Right lung (tissue), 10 donors: ENCODE measurements at places on chromosomes 3 and 15.
A peak's percentile ranks its signal among the peaks of the same experiment; 100 is the strongest.

DNA sequence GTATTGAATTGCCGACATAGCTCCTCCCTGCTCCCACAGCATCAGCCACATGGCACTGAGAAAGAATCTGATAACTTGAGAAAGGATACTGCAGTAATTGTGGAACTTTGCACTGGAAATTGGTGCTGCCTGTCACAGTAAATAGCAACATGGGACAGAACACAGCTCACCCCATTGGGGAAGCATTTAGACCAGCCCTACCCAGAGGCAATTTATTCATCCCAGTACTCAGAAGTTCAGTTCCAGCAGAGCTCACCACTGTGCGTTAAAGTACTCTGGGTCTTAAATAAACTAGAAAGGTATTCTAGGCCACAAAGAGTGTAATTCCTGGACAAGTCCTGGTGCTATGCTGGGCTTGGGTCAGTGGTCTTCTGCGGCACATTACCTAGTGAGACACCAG is 347.1 kb downstream of the PYDC2 start:
- DNase-seq: no peak

DNA sequence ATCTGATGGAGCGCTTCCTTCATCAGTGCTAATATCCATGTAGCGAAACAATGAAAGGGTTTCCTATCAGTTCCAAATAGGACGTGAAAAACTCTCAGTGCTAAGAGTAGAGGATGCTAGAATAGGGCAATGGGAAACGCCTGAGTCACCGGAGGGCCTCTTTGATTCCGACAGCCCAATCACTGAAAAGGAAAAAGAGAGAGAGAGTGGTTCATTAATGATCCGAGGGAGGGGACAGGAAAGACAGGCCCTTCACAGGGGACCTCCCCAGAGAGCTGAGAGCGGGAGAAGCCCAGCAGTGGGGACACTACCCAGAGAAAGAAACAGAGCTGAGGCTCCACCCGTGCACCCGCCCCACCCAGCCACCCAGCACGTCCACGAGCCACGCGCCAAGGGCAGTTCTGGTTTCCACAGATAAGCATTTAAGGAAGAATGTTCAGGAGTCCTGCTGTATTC is 76.9 kb downstream of the RPN1 start:
- DNase-seq: no peak

DNA sequence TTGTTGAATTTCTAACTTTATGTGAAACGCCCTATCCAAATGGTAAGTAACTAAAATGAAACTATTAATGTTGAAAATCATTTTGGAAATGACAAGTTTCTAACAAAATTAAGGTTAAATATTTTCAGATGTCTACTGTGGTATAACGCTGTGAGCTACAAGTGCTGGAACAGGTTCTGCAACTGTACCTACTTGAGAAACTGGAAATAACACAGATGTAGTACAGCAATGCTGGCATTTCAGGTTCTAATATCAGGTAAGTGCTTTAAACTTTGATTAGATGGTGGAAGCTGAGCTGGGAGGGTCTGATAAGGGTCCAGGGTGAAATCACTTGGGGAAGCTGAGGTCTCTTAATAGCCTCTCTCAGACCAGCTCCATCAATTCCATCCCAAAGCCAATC is 315.1 kb downstream of the STXBP5L start:
- peak; percentile 38 for DNase-seq

DNA sequence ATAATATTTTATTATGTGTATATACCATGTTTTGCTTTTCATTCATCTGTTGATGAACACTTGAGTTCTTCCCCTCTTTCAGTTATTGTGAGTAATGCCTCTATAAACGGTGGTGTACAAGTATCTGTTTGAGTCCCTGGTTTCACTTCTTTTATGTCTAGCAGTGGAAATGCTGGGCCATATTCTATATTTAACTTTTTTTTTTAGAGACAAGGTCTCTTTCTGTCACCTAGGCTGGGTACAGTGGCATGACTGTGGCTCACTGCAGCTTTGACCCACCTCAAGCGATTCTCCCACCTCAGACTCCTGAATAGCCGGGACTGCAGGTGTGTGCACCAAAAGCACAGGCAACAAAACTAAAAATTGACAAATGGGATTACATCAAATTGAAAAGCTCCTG is 19.9 kb downstream of the GOLM2 start:
- no peak for DNase-seq

- DNase-seq: no peak
Observed at GRCh38 chr15:69926006-69926405, 171.7 kb downstream of the TLE3 start.

DNA sequence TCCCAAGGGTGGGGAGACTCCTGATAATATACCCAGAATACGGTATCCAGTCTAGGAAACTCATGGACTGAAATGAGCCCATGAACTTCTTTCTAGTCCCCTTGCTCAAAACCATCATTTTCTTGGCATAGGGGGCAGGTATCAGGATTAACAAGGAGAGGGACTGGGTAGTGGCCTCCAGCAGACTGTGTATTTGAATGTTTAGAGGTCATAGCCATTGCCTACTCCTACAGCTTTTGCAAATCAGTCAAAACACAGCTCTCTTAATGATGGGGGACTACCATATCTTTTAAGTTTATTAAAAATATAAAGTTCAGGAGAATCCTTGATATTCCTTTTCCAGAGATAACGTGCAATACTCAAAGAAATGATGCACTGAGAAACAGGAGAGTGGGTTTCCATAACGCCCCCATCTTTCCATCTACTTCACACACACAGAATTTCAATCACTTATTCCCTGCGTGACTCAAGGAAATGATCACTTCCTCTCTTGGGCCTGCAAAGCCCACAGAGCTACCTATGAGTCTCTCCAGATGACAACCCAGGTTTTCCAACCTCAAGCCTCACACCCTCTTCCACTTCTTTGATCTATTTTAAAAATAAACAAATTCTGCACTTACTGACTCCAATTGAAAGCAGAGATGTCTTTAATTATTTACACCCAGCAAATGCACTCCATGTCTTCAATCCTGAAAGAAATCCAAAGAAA is 584.0 kb upstream of the LMCD1 start:
- no peak for DNase-seq

- DNase-seq: no peak
Observed at GRCh38 chr3:132228923-132229322, 88.3 kb upstream of the ACP3 start.

- DNase-seq: no peak
Observed at GRCh38 chr3:118128886-118129285, 905.8 kb downstream of the IGSF11 start.

GRCh38 chr3:154224866-154225265 is 99.4 kb downstream of the DHX36 start:
- DNase-seq: peak; percentile 23

DNA sequence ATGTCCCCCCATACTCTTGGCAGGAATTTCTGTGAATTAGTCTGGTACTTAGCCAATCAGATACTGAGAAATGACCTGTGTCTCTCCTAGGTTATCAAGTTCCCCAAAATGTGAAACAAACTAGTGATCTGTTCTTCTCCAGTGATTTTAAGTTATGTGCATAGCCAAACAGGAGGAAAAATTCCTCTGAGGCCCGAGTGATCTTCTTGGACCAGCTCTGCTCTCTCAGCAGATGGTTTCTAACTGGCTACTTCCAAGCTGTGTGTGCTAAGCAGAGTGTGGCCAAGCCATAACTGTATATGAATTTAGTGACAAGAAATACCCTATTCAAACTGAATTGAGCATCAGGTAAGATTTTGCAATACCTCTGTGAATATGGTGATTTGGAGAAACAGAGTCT is 89.5 kb downstream of the GREM1 start:
- DNase-seq: no peak

DNA sequence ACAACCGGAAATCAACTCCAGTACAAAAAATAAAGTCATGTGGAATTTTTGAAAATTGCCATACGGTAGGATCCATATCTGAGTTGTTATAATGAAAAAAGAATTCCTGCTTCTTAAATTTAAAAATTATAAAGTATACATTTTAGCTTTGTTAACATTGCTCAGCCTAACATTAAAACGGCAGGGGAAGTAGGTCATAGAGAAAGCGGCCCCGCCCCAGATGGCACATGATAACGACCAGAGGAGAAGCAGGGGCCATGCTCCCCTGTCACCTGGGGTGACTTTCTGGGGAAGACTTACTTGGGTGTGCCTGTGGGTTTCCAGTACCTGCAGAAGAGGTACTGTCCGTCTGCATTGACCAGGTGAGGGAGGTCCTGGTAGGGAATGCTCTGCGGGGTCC is 921 bp downstream of the MGLL start:
- DNase-seq: no peak

- DNase-seq: no peak
Observed at GRCh38 chr3:128767094-128767750, 41.2 kb downstream of the RAB7A start.

DNA sequence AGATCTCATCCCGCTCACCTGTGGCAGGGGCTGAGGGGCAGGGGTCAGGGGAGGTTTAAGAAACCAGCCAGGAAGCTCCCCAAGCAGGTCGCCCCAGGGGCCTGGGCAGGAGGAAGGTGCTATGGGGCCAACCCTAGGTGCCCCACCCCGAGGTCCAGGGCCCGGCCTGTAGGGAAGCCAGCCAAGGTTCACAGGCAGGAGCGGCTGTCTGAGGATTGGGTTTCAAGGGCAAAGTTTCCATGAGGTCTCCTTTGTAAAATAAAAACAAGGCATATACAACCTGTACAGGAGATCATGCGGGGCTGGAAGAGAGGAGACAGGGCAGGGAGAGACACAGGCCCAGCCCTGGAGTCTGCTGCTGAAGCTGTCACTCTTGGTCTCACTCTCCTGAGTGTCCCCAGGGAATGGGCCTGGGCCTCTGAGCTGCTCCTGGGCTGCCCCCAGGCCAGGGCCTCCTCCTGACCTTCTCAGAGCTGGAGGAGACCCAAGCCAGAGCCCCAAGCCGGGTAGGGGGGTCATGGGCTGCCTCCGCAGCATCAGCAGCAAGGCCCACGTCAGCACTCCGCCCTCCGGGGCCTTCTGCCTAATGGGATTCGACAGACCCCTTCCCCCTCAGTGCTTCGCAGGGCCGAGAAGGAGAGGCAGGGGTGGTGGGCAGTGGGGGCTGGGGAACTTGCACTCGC is 5.5 kb downstream of the CPLX3 start:
- no peak for DNase-seq

GRCh38 chr15:71632576-71633195 is 177.7 kb upstream of the NR2E3 start:
- no peak for DNase-seq

GRCh38 chr15:92903631-92903965 is 3.5 kb downstream of the CHD2 start:
- DNase-seq: no peak

- no peak for DNase-seq
Observed at GRCh38 chr3:112579232-112579631, 17.4 kb downstream of the SLC35A5 start.

DNA sequence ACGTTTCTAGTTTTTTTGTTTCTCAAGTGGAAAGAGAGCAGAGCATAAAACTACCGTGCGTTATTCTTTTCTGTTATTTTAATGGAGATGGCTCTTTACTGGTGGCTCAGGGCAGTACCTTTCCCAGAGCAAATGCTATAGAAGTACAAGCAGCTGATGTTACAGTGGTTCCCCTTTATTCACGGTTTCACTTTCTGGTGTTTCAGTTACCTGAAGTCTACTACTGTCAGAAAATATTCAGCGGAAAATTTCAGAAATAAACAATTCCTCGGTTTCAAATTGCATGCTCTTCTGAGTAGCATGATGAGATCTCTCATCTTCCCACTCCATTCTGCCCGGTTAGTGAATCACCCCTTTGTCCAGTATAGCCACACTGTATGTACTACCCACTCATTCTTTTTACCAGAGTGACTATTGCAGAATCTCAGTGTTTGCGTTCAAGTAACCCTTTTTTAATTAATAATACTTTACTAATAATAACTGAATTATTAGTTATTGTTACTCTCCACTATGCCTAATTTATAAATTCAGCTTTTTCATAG is 597.5 kb upstream of the ROBO2 start:
- DNase-seq: no peak

DNA sequence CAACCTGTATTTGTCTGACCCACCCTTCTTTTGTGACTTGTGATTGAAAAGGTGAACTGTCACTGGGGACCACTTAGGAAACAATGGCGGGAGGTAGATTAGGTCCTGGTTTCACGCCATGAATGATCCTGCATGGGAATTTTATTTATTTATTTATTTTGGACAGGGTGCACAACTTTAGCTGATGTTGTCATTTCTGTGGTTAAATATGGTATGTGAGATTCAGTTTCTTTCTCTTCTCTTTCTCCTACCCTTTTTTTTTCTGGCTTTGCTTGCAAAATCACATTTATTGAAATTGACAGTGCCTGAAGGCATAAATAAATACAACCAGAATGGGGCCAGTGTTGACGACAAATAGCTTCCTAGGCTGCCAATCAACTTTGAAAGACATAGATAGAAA is 18.0 kb upstream of the HTR3E start:
- DNase-seq: no peak

DNA sequence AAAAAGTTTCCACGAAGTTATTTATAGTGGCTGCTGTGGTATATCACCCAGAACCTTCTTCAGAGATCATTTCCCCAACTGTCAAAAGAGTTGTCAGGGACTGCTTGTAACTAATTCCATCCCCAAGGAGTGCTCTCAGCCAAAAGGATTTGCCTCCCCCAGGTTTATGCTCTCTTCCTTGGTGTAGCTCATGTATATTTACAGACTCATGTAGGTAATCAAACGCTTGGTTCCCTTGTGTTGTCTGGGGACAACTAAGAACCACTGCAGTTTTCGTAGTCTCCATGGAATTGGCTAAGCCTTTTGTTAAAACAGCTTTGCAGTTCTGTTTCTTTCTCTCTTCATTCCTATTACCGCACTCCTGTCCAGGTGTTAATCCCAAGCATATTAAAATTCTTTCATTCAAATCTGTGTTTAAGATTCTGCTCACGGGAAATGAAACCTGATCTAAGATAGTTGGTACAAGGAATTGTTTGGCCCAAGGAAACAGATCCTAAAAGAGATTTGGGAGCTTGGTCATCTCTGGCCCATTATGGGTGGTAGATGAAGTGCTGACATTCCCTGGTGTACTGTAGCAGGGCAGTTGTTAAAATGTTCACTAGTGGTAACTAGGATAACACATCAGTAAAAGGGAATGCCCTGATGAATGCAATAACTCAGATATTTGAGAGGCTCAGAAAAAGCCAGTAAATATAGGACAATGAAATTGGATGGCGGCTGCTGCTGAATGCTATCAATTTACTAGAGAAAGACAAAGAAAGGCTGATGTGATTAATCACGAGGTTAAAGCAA is 361.3 kb upstream of the GBE1 start:
- DNase-seq: no peak

- peak; percentile 45 for DNase-seq
Observed at GRCh38 chr15:101320501-101321052, 25.5 kb upstream of the SNRPA1 start.

DNA sequence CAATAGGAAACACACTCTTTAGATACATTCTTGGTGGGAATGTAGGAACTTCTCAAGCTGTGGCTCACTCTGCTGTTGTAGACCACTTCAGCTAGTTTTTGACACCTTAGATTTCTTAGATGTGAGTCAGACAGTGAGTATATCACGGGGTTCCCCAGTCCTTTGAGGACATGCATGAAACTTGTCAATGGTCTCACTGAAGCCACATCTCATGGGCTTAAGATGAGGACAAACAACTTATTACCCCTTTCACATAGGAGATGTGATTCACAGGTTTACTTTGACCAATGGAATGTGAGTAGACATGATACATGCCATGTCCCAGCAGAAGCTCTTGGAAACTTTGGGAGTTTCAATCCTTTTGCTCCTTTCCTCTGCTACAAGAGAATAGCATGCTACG is 325.5 kb downstream of the CHST2 start:
- DNase-seq: no peak
